ENCODE measurements at places on chromosomes 11 and 22.

DNA sequence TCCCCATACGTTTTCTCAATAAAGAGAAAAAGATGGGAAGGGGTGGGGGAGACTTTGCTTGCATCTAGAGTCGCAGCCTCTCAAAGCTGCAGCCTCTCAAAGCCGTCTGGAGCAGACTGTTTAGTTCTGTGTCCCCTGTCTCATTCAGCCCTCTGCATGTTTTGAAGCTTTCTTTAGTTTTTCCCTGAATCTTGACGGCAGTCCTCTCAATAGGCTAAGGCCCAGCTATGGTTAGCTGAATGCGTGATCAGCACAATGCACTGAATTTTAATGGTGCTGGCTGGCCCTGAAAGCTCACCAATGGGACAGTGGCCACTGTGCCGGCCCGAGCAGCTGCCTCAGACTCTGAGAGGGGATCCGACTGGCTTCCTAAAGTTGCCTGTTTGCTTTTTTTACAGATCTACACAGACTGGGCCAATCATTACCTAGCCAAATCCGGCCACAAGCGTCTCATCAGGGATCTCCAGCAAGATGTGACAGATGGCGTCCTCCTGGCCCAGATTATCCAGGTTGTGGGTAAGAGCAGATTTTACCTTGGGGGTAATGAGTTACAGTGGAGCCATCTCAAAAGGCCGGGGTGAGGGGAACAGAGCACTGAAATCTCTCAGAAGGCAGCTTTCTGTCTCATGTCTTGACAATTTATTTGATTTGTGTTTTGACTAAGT, 119.6 kb downstream of the NAV2 start:
- DNase-seq, result peak; percentile 62

- peak; percentile 73 for DNase-seq
These were observed at the start of gene RPS6KA4 for GRCh38 chr11:64358907-64359711. Gene RPS6KA4 (plus strand): TSS chr11:64359162. CDS start chr11:64359236, 74 bp downstream.

GRCh38 chr11:65213322-65214211, 31.8 kb downstream of the CAPN1 start:
- no peak for DNase-seq

GRCh38 chr11:78295347-78295746, 106.6 kb downstream of the USP35 start:
- DNase-seq, result no peak

GRCh38 chr11:105448703-105449079, 161.2 kb upstream of the GRIA4 start:
- DNase-seq, result no peak

GRCh38 chr11:17354601-17354991, 3.0 kb downstream of the NCR3LG1 start:
- peak; percentile 67 for DNase-seq

DNA sequence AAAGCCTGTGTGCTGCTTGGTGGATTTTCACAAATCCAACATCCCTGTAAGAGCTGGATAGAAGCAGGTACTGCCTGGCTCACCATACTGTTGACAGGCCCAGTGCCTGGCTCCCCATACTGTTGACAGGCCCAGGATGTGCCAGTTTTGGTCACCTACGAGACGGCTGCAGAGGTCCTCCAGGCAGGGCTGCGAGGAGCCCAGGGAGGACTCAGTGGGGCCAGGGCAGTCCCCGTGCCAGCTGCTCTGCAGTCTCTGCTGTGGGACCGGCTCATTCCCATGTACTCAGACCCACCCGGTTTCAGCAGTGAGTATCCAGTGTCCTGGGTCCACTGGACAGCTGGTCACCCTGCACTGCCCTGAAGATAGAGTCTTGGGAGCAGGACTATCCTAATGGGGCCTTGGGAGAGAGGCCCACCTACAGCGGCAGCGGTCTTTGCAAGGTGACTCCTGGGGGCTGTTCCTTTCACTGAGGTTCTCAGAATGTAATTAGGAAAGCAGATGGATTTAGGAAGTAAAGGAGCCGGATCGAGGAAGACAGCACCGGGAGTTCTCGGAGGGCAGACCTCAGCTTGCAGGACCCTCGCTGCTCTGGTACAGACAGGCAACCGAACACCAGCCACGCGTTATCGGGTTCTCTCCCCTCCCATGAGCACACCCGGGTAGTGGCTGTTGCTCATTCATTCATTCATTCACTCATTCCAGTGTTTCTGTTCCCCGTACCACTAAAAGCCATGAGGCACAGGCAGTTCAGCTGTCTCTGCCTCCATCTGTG, 106.1 kb downstream of the CTTN start:
- DNase-seq, result no peak

DNA sequence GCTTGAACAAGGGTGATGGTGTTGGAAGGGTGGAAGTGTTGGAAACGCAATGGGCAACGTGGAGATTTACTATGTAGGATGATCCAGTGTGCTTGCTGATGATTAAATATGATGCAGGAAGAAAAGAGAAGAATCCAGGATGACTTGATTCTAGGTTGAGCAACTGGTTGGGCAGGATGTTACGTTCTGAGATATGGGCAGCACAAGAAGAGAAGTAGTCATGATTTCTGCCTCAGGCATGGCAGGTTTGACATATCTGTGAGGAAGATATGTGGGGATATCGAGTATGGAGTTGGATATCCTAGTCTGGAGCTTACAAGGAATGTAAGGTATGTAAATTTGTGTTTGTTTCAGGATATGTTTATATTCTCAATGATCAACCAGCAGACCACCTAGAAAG, 1.9 kb downstream of the OR52K1 start:
- no peak for DNase-seq

GRCh38 chr11:61731952-61732675, 20.3 kb upstream of the MYRF start:
- no peak for DNase-seq

DNA sequence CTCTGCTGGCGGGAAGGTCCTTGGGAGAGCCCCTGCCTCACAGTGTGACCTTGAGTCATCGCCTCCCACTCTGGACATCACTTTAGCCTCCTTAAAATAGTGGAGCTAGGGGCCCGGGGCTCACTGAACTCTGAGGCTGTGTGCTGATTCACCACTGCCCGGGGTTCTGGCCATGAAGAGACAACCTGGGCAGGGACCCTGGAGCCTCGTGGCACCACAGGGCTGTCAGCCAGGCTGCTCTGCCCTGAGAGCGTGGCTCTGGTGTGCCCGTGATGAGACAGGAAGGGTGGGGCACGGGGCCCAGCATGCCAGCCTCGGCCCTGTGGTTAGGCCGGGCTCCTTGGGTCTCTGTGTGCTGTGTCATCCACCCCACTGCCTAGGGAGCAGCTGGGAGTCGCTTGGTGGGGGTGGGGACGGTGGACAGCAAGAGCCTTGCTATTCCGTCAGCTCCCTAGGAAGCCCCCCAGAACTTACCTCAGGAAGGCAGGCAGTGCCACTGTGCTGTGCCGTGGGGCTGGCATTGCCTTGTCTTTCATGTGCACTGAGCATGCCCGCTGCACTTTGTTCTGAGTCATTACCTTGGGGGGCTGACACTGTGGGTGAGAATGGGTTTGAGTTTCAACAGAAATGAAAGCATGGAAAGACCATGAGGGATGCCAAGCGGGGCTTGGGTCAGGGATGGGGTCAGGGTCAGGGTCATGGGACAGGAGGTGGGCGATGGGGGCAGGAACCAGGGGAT, 31.7 kb downstream of the TPCN2 start:
- DNase-seq, result no peak

DNA sequence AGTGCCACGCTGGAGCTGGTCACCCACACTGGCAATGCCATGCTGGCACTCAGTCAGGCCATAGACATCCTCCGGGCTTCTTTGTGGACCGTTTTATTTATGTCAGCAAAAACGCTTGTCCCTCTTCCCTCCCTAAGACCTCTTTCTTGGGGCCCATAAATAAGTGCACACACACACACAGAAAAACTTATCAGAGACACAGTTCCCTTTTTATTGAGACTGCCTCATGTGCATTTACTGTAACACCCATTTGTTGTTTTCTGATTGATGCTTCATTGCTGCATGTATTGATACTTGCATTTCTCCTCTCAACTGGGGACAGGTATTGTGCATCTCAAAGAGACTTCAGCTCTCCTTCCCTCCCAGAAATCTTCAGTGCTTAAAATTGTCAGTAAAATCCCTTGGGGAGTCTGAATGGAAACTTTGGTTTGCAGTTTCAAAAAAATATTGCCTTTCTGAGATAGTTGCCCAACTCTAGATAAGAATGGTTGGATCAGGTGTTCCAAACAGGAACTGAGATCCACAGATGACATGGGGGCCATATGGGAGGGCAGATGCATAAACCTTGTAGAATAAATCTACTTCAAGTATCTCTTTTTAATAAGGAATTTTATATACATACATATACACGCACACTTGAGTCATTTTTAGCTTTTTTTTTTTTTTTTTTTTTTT, 50.9 kb downstream of the PPP2R1B start:
- DNase-seq, result no peak

DNA sequence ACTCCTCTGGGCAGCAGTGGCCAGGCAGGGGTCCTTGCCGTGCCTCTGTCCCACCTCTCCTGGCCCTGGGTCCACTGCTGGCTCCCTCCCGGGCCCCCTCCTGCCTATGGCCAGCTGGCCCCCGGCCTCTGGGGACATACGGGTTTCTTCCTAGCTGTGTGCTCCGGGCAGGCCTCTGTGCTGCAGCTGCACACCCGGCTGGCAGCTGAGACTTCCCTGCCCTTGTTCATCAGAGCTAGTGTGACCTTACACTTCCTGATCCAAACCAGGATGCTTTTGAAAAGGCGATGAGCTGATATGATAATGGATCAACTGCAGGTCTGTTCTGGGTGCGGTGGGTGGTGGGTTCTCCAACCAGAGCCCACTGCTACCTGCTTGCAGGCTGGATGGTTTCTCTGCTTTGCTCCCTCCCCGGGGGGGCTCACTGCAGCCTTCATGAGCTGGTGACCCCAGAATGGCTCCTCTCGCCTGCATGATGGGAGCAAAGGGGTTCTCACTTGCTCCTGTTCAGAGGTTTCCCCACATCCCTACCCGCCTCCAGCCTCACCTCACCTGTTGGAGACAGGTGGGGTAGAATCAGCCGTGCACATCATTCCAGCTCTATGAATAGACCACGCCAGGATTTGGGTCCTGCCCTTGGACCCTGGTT, 13.3 kb downstream of the B3GAT1 start:
- no peak for DNase-seq

GRCh38 chr11:1515082-1516060, 28.8 kb upstream of the MOB2 start:
- peak; percentile 53 for DNase-seq

DNA sequence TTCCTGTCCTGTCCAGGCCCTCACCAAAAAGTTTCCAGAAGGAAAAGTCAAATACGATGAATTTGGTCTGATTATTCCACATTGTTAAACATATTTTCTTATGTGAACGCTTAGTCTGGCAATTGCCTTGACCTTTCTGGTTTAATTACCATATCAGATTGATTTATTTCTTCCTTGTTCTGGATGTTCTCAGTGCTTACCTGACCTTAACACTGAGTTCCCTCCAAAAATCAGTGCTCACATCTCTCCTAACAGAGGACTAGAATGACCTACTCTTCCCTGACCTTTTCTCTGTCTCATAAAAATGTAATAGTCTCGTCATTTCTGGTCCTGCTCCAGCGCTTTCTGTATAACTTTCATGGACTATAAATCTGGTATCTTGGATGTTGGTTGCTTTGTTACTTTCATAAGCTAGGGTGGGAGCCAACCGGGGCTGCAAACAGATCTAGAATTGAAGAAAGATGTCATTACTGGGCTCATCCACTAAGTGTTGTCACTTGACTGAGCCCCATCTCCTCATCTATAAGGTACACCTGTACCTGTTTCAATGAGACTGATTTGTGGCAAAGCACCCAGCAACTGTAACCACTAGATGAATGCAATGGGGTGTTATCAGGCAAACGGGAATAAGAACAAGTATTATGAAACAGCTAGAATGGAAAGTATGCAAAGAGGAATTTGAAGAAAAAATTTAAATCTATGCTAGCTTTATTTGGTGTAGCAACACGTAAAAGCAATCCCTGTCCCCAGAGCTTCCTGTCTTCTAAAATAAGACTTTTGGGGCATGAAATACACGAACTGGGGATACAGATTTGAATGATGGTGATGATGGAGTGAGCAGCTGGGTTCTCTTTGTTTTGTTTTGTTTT, 2.4 kb downstream of the FADS2 start:
- no peak for DNase-seq

- no peak for DNase-seq
These were observed 354.6 kb downstream of the DDX10 start for GRCh38 chr11:109019342-109019936.

- DNase-seq, result no peak
These were observed 19.0 kb downstream of the MCAM start for GRCh38 chr11:119297938-119298337.

DNA sequence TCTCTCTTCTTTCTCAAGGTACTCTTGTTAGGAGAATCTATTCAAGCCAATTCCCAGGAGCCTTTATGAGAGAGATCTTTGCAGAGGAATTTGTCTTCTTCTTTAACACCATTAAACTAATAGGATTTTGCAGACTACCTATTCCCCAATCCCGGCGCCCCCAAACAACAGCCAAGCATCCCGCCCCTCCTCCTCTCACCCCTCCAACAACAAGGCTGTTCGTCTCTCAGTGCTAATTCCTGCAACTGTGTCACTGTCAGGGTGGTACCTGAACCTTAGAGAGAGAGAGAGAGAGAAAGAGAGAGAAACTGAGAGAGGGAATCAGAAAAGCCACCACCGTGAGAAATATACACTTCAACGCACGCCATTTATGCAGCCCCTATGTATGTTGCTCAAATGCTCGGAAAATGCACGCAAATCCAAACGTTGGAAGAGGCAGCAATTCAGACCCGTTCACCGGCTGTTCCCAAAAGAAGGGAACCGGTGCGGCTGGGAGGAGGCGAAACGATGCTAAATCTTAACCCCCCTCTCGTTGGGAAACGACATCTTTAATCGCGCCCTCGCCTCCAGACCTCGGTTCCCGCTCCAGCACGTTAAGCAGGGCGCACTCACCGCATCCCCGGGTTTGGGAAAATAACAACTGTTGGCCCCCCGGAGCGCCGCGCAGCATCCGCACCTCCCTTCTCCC, 961 bp downstream of the KCNA4 start:
- no peak for DNase-seq

GRCh38 chr22:38228873-38229740, 27.3 kb downstream of the MAFF start:
- DNase-seq, result no peak

- DNase-seq, result peak; percentile 60
These were observed 6.6 kb downstream of the APOL4 start for GRCh38 chr22:36194971-36195370.

DNA sequence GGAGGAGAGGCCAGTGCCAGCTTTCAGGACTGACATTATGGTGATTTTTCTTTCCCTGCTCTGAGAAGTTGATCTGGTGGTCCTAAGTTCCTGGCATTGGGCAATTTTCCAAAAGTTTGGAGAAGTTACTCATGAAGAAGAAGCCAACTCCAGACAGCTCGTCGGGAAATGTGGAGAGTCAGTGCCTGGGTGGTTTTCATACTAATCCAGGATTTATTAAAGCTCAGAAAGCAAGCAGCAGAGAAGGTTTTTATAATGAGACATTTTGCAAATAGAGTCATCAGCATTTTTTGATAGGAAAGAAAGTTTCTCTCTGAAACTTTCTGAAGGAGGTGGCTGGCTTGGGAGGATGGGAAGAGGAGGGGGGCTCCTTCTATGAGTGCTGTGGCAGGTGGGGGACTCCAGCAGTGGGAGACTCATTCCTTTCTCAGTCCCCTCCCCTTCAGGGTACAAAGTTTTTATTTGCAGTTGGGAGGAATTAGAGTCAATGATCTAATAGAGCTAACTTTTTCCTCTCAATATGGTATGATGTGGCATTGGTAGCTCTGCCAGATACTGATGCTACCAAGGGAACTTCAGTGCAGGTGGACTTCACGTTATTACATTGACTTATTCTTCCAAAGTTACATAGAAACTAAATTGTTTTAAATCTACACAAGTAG, 55.4 kb downstream of the LIF start:
- no peak for DNase-seq

- peak; percentile 87 for DNase-seq
These were observed 48.9 kb downstream of the TRIOBP start for GRCh38 chr22:37745548-37746365.

GRCh38 chr11:85307366-85307765, 319.8 kb downstream of the DLG2 start:
- DNase-seq, result no peak

All from putamen (tissue), 1 donor.